NCI-H1417 treated with DMSO at 0.1 percent for 48 hours (cell line): ENCODE measurements at places on chromosomes 5 and 9.

GRCh38 chr9:127890053-127890452, 9.3 kb downstream of the ST6GALNAC6 start:
- no peak for DNase-seq

- no peak for DNase-seq
Observed at GRCh38 chr5:3839151-3839550, 243.5 kb downstream of the IRX1 start.

- no peak for DNase-seq
Observed at GRCh38 chr5:76204713-76205112, 121.5 kb downstream of the SV2C start.

DNA sequence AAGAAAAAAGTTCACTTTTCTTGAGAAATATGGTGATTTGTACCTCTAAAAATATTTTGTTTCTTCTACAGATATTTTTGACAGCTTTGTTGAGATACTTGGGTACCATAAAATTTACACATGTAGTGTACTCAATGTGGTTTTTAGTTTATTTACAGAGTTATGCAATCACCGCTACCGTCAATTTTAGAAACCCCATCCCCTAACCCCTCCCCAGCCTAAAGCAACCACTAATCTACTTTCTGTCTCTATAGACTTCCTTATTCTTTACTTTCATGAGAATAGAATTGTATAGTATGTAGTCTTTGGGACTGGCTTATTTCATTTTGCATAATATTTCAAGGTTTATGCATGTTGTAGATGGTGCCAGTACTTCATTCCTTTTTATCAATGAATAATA, 45.0 kb upstream of the TDRD7 start:
- no peak for DNase-seq

- DNase-seq: no peak
Observed at GRCh38 chr5:135814316-135814715, 20.1 kb upstream of the SLC25A48 start.

DNA sequence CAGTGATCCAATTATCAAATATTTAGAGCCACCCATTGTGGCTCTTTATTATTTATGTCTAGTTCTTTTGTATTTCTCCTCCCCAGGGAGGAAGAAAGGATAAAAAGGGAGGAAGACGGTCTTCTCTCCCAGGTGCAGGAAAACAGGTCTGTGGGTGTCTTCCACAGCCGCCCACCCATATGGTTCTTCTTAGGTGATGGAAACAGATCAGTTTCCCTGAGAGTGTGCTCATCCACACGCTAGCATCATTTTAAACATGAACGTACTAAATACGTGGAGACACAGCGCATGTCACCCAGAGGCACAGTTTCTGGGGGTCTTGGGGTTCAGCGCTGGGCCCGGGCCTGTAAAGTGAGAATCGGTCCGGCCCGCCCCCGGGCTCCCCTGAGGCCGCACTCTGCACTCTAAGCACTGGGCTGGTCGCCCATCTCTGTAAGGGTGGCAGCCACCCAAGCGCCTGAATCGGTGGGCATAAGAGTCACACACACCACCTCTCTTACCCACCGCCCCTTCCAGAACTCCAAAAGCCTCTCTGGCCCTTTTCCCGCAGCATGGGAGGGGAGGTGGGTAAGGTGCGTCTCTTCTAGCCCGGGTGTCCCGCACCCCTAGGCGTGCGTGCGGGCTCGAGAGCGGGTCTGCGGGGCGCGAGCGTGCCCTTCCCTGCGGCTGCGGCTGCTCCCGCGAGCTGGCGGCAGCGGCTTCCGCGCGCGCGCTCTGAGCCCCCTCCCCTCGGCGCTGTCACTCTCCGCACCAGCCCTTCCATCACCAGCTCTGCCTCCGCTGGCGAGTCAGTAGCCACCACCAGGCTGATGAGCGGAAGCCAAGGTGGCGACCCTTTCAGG, 1.3 kb downstream of the PTCH1 start:
- no peak for DNase-seq

DNA sequence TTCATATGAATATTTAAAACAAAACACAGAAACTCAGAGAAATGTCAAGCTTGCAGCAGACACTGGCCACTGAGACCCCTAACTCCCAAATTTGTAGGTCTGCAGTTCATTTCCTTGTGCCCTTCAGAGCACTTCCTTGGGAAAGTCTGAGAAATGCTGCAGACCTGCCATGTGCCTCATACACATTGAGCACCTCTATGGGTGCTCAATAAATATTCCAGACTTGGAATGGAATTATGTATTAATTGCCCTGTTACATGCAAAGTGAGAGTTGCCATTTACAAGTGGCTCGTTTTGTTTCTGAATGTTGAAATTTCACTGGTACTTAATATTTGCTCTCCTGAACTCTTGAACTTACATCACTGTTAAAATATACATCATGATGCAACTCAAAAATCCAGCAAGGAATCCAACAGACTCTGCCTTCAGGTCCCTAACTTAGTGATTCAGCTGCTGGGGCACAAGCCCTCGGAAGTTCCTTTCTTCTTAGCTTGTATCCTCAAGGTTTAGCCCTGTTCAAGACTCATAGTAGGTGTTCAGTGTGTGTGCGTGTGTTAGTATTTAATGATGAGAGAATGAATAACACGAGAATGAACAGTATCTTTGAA, 90.6 kb downstream of the PTCD2 start:
- no peak for DNase-seq

DNA sequence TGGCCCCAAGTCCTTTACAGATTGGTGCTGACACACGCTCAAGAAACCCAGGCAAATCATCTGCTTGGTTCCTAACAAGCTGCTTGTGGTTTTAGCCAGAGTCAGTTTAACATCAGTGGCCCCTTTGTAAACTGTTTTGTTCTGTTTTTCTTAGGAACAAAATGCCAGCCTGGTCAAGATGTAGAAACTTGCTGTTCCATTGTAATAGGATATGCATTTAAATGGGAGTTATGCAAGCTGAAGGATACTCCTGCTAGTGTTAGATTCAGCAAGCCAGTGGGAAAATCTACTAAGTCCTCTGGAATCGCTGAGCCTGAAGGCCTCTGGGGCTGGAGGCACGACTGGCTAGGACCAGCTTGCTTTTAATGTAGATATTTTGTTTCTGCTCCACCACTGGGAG, 391.1 kb downstream of the TLE4 start:
- DNase-seq: no peak

DNA sequence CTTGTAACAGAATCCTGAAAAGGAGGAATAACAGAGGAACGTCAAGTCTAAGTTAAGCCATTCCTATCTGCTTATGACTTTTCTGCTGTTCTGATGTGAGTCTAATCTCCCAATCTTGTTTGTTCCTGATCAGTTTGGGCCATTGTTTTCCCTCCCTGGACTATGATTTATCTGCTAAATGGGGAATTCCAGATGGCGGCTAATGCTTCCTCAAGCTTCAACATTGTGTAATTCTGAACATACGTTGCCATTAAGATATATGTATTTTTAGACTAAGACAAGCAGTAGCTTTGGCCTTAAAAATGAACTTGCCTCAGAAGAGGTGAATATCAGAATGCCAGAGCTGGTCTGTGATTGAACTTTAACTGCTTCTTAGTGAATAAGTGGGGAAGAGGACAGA, 142.7 kb downstream of the PRKACG start:
- DNase-seq: no peak

DNA sequence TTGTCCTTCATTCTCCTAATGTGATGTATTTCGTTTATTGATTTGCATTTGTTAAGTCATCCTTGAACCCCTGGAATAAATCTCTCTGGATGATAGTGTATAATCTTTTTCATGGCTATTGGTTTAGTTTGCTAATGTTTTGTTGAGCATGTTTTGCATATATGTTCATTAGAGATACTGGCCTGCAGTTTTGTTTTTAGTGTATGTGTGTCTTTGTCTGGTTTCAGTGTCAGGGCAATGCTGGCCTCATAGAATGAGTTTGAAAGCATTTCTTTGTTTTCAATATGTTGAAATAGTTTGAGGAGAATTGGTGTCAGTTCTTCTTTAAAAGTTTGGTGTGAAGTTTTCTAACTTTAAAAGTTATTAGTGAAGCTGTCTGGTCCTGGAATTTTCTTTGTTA, 149.6 kb upstream of the ATP10B start:
- DNase-seq: no peak

- no peak for DNase-seq
Observed at GRCh38 chr9:70639853-70640814, 225.7 kb upstream of the KLF9 start.

DNA sequence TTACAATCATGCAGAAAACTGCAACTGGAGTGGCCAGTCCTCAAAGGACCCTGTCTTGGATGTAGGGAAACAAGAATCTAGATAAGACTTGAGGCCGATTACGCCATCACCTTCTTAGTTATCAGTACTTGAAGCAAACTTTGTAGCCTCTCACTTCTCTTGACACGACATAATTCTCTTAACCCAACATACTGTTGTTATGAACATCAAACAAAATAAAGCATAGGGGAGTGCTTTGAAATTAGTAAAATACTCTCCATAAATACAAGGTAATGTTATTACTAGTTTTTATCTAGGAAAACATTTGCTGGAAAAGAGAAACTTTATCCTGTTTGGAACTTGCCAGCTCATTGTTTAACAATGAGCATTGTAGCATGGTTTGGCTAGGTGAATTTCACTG, 574.9 kb upstream of the DMAC1 start:
- DNase-seq: no peak

- no peak for DNase-seq
Observed at GRCh38 chr5:6743161-6743560, 29.9 kb downstream of the TENT4A start.

- no peak for DNase-seq
Observed at GRCh38 chr5:2320611-2321010, 430.9 kb downstream of the IRX2 start.

GRCh38 chr9:75889977-75890471, 449 bp upstream of the PCSK5 start:
- DNase-seq: no peak

DNA sequence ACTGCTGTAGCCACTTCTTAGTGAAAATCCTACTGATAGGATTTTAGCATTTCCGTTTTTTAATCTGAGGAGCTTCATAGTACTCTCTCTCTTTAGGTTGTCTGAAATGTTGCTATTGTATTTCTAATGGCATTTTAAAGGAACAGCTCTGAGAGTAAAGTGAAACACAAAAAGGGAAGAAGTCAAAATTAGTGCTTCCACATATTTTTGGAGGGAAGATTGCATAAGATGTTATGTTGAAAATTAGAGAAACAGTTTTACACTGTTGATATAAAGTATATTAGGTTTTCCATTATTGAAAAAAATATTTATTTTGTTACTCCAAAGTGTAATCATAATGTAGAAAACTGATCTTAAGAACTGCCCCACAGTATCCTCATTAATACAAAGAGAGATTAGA, 525.1 kb downstream of the TAF11L14 start:
- DNase-seq: no peak

DNA sequence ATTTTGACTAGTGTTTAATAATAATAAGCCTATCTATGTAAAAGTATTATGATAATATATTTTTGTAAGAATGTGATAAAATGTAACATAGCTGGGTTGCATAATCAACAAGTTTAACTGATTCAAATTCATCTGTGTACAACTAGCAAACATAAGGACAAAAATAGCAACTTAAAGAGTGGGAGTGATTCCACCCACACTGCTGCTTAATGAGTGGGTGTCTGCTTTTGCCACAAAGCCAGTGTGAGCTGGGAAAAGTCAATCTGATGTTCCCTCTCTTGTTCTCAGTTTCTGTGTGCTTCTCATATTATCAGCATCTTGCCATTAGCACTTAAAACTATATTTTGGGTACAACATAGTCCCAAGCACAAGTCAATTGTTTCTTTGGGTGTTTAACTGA, 111.1 kb upstream of the DPYSL3 start:
- DNase-seq: no peak

- DNase-seq: no peak
Observed at GRCh38 chr5:74326571-74327338, 313.8 kb downstream of the ENC1 start.

DNA sequence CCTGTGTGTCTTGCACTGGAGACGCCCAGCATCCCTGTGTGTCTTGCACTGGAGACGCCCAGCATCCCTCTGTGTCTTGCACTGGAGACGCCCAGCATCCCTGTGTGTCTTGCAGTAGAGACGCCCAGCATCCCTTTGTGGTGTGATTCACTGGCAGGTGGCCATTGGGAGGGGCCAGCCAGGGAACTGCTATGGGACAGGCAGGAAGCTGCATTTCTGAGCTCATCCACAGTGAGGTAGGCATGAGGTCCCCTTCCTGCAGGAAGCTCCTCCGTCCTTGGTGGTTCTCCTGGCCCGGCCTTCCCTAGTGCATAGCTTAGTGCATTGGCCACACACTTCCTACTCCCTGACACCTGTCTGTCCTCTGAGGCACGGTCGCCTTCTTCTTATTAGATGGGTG, 43.5 kb downstream of the IRX1 start:
- no peak for DNase-seq

DNA sequence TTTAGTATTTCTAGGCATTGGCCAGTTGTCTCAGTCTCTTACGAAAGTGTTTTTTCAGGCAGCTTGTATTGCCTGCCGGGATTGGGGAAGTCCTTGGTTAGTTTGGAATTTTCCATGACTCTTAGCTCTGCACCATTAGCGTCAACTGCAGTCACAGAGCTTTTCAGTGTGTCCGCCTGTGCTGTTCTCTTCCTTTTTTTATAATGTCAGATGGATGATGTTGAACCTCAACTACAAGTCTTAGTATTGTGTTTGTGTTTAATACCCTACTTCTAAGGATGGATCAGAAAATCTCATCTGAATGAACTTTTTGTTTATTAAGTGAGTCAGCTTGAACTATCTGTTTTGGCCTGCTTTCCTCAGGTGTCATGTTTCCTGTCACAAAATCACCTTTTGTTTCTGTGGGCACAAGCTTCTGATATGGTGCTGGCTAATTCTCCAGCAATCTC, 33.1 kb downstream of the ATP6V0E1 start:
- DNase-seq: no peak

DNA sequence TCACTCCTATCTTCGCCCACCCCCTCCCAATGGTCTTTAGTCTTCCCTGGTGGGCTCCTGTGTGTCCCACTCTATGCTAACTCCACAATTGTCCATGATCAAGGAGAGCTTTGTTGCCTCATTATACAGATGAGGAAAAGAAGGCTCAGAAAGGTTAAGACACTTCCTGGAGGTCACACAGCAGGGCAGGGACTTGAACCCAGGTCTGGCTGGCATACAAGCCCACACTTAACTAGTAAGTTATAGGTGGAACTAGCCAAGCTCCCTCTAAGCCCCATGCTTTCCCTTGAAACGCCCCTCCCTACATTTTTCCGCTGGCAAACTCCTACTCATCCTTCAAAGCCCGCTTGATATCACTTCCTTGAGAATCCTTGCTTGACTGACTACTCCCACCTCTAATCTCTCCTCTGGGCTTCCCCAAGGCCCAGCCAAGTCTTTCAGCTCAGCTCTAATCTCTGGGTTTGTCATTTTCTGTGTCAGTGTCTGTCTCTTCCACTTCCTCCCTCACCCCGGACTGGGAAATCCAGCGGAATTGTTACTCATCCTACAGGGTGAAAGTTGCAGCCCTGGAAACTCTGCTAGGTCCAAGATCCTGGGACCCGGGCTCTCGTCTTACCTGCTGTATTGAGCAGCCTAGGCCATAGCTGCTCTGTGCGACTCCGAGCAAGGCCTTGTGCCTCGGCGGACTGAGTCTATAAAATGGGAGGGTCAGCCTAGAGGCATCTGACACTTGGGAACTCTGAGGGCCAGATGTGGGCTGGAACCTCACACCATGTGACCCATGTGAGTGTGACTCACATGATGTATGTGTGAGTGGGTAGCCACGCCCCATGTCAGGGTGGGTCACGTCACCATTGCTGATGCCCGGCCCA, 144.5 kb downstream of the GAPVD1 start:
- no peak for DNase-seq
